ENCODE measurements at places on chromosomes 1 and 21.

DNA sequence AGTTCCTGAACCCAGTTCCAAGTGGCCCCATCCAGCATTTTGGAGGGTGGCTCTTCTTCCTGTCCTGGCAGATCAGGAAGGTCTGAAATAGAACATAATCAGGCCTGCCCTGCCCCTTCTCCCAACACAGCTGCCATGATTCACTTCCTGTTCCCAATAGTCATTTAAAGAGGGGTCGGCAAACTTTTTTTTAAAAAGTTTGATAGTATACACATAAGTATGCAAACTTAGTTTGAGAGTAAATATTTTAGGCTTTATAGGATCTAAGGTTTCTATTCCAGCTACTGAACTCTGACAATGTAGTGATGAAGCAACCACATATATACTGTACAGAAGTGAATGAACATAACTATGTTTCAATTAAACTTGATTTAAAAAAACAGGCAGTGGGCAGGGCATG is 66.4 kb downstream of the LUZP1 start:
- H3K36me3 ChIP-seq, result peaks cover 11% of the 10 kb centered on the region
- H3K27ac ChIP-seq, result peak overlapping the region; percentile 58
- no peaks in the 10 kb centered on the region for H3K27me3 ChIP-seq
- peaks cover 51% of the 10 kb centered on the region for H3K4me1 ChIP-seq

DNA sequence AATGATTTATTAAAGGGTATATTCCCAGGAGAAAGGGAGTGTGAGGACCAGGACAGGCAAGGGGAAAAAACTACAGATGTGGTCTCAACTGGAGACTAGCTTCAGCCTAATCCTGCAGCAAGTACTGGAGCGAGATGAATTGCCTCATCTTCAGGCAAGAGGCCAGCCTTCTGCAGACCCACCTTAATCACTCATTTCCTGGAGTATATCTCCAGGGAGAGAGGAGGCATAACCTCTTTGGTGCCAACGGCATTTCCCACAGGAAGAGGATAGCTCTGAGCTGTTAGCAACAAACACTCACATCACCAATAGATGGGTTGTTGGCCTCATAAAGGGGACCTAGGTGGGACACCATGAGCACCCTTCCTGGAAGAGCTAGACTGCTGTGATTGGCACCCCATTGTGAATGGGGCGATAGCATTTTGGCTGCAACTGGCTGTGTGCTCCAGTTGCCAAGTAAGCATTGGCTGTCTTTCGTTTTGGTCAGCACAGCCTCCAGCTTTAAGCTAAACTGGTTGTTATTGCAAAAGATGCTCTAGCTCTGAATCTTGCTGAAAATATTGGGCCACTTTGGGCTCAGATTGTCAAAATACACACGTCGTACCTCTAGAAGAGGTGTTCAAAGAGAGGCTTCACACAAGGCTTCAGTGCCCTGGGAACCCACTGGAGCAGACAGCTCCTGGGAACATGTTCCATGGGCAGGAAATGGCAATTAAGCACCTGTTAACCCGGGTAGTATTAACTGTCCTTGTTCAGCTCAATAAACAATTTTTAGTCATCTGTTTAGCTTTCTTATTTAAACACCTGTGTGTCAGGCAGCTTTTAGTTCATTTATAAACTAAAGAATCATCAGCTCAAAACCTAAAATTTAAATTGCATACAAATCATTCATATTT is 314.8 kb upstream of the C1orf87 start:
- H3K4me1 ChIP-seq, result no peaks in the 10 kb centered on the region
- DNase-seq, result no peak
- no peak overlapping the region for H3K4me3 ChIP-seq

DNA sequence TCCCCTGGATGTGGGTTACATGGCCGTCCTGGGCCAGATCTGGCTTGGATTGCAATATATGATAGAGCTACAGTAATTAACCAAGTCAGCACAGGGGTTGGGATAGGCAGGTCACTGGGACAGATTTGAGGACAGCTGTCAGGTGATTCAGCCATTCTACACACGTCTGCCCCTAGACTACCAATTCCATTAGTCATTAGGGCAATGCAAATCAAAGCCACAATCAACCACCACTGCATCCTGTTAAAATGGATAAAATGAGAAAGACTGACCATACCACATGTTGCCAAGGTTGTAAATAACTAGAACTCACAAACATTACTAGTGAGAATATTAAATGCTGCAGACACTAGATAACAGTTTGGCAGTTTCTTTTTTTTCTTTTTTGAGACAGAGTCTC is 16.0 kb downstream of the C21orf58 start:
- H3K27me3 ChIP-seq, result no peaks in the 10 kb centered on the region
- H3K4me3 ChIP-seq, result no peak overlapping the region
- no peak for DNase-seq
- H3K36me3 ChIP-seq, result no peaks in the 10 kb centered on the region
- no peaks in the 10 kb centered on the region for H3K4me1 ChIP-seq

- H3K4me3 ChIP-seq, result no peak overlapping the region
- DNase-seq, result peak; percentile 86
- H3K27ac ChIP-seq, result peak overlapping the region; percentile 79
These were observed 55.8 kb downstream of the SLC9A1 start for GRCh38 chr1:27099135-27099586.
